Tibial artery (tissue), 4 donors: ENCODE measurements at places on chromosomes 2 and 18.

GRCh38 chr2:46647766-46648742 is 168.7 kb downstream of the TMEM247 start:
- H3K27me3 ChIP-seq, result no peaks in the 10 kb centered on the region
- H3K4me3 ChIP-seq, result no peak overlapping the region
- no peaks in the 10 kb centered on the region for H3K4me1 ChIP-seq

DNA sequence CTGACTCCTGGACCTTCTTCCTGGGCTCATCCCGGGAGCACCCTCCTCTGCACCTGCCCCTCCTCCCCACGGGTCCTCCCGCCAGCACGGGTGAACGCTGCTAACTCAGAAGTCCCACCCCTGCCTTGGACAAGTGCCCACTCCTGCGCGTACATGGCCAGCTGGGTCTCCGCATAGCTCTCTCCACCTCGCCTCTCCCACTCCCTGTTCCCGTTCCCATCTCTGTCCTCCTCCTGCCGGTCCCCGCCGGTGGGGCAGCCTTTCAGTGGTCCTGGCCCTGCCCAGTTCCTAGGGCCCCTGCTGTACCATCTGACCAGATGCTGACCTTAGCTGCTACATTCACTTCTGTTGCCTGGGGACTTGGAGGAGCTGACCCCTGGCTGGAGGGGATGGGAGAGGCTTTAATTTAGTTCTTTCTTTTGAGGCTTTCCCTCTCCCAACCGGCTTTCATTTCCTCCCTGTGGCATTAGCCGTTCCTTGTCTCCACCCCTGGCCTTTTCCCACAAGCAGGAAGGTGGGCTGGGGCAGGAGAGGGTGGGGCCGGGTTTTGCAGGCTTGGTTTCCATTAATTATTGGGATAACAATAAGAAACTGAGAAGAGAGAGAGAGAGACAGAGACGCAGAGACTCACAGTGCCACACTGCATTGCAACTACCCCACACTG is 136.1 kb downstream of the SH3BP4 start:
- H3K27ac ChIP-seq, result no peak overlapping the region
- peaks cover 5% of the 10 kb centered on the region for H3K27me3 ChIP-seq
- peak overlapping the region; percentile 15 for H3K4me3 ChIP-seq
- no peaks in the 10 kb centered on the region for H3K36me3 ChIP-seq

GRCh38 chr2:221653182-221653581 is 81.1 kb upstream of the EPHA4 start:
- no peaks in the 10 kb centered on the region for H3K27me3 ChIP-seq
- H3K4me1 ChIP-seq, result peaks cover 11% of the 10 kb centered on the region
- DNase-seq, result no peak
- no peak overlapping the region for H3K4me3 ChIP-seq

DNA sequence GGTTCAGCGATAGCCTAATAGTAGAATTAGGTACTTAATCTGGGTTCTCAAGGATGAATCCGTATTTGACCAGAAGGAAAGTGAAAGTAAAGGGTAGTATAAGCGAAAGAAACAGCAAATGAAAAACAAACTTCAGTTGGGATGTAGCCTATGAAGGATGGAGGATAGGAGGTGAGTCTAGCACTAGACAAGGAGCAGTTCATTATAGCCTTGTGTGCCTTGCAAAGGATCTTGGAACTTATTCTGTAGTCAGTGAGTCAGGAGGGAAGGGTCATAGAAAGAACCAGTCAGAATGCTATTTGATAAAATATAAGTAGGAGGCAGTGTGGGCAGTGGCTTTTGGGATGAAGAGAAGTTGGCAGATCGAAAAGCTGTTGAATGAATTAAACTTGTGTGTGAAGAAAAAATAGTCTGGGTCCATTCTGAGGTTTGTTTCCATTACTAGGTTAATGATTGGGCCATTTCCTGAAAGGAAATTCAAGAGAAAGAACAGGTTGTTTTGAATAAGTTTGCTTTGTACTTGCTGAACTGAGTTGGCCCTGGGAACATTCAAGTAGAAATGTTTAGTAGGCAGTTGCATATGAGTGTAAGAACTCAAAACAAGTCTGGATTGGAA is 48.5 kb downstream of the ANKRD12 start:
- H3K27me3 ChIP-seq, result no peaks in the 10 kb centered on the region
- peaks cover 7% of the 10 kb centered on the region for H3K4me1 ChIP-seq
- H3K27ac ChIP-seq, result no peak overlapping the region
- H3K36me3 ChIP-seq, result peaks cover 14% of the 10 kb centered on the region

- H3K27me3 ChIP-seq, result no peaks in the 10 kb centered on the region
- peak overlapping the region; percentile 63 for H3K4me3 ChIP-seq
- H3K36me3 ChIP-seq, result no peaks in the 10 kb centered on the region
- H3K4me1 ChIP-seq, result peaks cover 49% of the 10 kb centered on the region
Observed at GRCh38 chr2:96528006-96528699, 8.4 kb upstream of the ARID5A start.

- no peak overlapping the region for H3K27ac ChIP-seq
- no peaks in the 10 kb centered on the region for H3K4me1 ChIP-seq
- no peak overlapping the region for H3K4me3 ChIP-seq
- H3K36me3 ChIP-seq, result peaks cover 8% of the 10 kb centered on the region
- DNase-seq, result no peak
Observed at GRCh38 chr2:182207049-182207746, 219.6 kb downstream of the PDE1A start.

- H3K27me3 ChIP-seq, result no peaks in the 10 kb centered on the region
- no peak overlapping the region for H3K4me3 ChIP-seq
- H3K4me1 ChIP-seq, result peaks cover 46% of the 10 kb centered on the region
- peak overlapping the region; percentile 74 for H3K27ac ChIP-seq
- H3K36me3 ChIP-seq, result no peaks in the 10 kb centered on the region
Observed at GRCh38 chr2:36404754-36405153, 49.2 kb downstream of the CRIM1 start.

GRCh38 chr2:234492717-234493485 is 4.0 kb downstream of the ARL4C start:
- DNase-seq, result no peak
- H3K36me3 ChIP-seq, result no peaks in the 10 kb centered on the region
- H3K4me1 ChIP-seq, result peaks cover 23% of the 10 kb centered on the region
- no peak overlapping the region for H3K4me3 ChIP-seq

DNA sequence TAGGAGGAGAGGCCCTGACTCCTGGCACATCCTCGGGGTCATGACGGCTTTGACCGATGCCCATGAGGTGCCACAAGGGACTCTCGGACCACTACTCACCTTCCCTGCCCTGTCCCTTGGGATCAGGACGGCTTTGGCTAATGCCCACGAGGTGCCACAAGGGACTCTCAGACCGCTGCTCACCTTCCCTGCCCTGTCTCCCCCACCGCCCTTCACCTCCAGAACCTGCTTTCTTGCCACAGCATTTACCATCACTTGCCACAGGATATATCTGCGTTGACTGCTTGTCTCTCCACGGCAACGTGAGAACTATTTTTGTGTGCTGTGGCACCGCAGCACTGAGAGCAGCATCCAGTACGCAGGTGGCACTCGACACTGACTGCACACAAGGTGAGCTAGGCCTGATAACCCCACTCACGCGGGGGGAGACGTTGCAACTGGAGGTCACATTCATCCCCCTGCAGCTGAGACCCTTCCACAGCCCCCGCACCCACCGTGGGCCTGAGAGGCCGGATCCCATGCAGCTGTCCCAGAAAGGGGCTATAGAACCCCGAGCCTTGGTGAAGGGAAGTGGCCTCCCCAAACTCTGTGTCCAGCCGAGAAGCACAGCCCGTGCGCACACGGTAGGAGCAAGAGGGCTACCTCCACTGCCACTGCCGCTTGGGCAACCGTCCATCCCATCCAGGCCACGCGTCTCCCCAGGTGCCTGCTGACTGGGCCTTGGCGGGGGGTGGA is 47.5 kb downstream of the ANO7 start:
- no peaks in the 10 kb centered on the region for H3K4me1 ChIP-seq
- no peak for DNase-seq
- H3K27me3 ChIP-seq, result no peaks in the 10 kb centered on the region
- no peak overlapping the region for H3K27ac ChIP-seq
- H3K36me3 ChIP-seq, result peaks cover 96% of the 10 kb centered on the region
- no peak overlapping the region for H3K4me3 ChIP-seq

GRCh38 chr18:9474108-9474982 is 968 bp upstream of the RALBP1 start:
- H3K4me3 ChIP-seq, result peak overlapping the region; percentile 97
- peak overlapping the region; percentile 97 for H3K27ac ChIP-seq
- no peaks in the 10 kb centered on the region for H3K27me3 ChIP-seq
- peak; percentile 21 for DNase-seq
- H3K4me1 ChIP-seq, result no peaks in the 10 kb centered on the region

GRCh38 chr2:241977557-241978300 is 108.2 kb downstream of the RTP5 start:
- H3K27ac ChIP-seq, result no peak overlapping the region
- H3K36me3 ChIP-seq, result no peaks in the 10 kb centered on the region
- no peak overlapping the region for H3K4me3 ChIP-seq
- no peaks in the 10 kb centered on the region for H3K27me3 ChIP-seq

GRCh38 chr2:233217892-233218377 is 33.5 kb upstream of the ATG16L1 start:
- H3K4me1 ChIP-seq, result no peaks in the 10 kb centered on the region
- no peak overlapping the region for H3K27ac ChIP-seq
- H3K4me3 ChIP-seq, result no peak overlapping the region
- H3K36me3 ChIP-seq, result no peaks in the 10 kb centered on the region

- DNase-seq, result no peak
- H3K27ac ChIP-seq, result no peak overlapping the region
- H3K4me3 ChIP-seq, result no peak overlapping the region
Observed at GRCh38 chr2:137983581-137983980, 19.3 kb downstream of the HNMT start.

DNA sequence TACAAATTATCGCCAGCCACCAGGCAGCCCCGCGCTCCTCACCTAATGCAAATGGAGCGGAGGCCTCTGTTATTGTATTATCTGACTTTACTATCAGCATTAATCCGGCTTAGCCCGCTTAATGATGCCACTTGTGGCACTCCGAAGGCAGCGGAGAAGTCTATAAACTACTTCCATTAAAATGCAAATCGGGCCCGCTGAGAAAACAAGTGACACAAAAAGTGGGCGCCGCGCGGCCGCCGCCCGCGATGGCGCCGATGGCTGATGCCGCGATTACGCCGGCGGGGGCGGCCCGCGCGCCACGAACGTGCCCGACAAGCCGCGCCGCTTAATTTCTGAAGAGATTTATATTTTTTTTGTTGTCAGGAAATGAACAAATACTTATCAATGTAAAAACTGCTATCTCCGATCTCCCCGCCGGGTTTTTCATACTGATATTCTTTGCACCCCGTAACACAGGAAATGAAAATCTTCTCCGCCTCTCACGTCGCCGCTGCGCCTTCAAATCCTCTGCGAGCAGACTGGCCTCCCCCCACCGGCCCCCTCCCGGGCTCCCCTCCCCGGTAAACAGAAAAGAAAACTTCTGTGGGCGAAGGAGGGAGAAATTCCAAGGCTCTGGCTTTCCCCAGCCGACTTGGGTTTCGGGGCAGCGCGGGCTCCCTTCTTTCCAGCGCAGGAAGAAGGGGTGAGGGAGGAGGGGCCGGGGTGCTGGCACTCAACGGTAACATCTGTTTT is 221.8 kb downstream of the INSIG2 start:
- H3K4me1 ChIP-seq, result no peaks in the 10 kb centered on the region
- DNase-seq, result no peak
- H3K27ac ChIP-seq, result no peak overlapping the region
- peak overlapping the region; percentile 47 for H3K4me3 ChIP-seq
- no peaks in the 10 kb centered on the region for H3K27me3 ChIP-seq

DNA sequence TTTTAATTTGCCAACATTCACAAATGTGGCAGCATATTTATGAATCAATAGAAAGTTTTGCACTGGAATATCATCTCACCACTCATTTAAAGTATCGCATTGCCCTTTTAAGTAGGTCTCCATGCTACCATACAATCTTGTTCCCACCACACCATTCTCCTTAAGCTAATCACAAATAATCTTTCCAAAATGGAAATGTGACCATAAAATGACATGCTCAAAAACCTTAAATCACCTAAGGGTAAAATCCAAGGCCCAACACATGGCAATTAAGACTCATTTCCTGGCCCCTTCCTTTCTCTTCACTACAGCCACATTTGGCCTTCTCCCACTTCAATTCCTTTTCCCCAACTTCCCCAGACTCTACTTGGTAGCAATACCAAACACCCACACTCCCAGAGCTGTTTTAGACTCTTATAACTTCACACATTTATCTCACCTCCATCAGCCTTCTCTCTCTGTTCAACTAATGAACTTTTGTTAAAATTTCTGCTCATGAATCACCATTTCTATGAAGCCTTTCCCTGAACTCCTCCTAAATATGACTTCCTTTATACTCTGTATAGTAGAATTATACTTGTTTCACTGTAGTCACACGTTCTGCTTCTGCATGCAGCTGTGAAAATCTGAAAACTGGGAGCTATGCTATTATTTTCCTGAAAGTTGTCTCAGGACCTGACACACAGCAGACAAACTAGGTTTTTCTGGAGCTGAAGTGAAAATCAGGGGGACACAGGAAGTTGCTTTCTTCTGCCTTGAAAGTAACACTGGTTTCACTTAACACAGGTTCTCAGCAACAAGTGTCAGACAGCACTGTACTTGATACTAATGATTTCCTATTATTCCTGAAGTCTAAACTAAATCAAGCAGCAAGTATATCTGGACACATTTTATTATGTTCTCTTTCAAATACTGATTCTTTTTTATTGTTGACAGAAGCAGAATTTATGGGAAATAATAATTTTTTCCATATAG is 303.9 kb downstream of the ZEB2 start:
- H3K27ac ChIP-seq, result no peak overlapping the region
- DNase-seq, result no peak
- no peaks in the 10 kb centered on the region for H3K36me3 ChIP-seq
- H3K27me3 ChIP-seq, result no peaks in the 10 kb centered on the region
- no peaks in the 10 kb centered on the region for H3K4me1 ChIP-seq

- no peaks in the 10 kb centered on the region for H3K36me3 ChIP-seq
- H3K4me3 ChIP-seq, result no peak overlapping the region
- no peak for DNase-seq
- no peaks in the 10 kb centered on the region for H3K4me1 ChIP-seq
- H3K27me3 ChIP-seq, result no peaks in the 10 kb centered on the region
Observed at GRCh38 chr2:223442847-223443246, 159.3 kb downstream of the SCG2 start.

DNA sequence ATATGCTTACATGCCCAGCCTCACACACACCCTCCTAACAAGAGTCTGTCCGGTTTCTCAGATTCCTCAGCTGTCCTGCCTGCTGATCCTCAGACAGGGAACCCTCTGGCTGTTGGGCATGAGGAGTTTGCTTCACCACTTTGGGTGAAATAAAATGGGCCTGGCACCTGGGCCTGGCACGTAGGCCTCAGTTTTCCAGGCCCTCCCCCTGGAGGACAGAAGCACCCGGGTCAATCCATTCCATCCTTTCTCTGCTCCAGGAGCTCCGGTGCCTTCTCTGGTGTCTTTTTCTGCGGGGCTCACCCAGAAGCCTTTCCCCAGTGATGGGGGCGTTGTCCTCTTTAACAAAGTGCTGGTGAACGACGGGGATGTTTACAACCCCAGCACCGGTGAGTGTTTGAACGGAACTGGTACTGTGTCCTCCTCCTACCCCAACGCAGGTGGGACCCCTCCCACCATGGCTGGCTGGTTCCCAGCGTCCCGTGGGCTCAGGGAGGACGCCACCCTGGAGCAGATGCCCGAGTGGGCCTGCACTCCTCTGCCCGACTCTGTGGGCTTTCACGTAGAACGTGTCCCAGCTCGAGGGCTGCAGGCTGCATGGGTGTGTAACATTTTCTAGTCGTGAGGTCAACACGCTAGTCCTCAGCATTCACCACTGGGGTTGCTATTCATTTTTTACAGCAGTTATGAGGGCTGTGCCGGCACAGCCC is 62.8 kb downstream of the EMILIN2 start:
- no peak overlapping the region for H3K27ac ChIP-seq
- H3K4me1 ChIP-seq, result no peaks in the 10 kb centered on the region
- H3K27me3 ChIP-seq, result peaks cover 10% of the 10 kb centered on the region
- no peak overlapping the region for H3K4me3 ChIP-seq
- DNase-seq, result no peak
- peaks cover 31% of the 10 kb centered on the region for H3K36me3 ChIP-seq
